ENCODE measurements at places on chromosomes 7 and 10.

DNA sequence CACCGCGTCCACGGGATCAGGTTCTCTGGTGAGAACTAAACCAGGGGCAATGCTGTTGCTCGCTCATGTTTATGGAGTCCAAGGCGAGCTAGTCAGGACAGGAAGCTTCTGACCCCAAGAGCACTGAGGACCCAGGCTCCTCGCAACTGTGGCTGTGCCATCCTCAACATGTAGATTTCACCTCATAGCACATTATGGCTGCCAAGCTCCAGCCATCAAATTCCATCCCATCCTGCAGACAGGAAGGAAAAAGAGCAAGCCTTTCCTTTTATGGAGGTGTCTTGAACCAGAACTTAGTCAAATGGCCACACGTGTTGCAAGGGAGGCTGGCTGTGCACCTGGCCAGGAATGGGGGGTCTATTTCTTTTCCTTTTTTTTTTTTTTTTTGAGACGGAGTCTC is 16.1 kb upstream of the NKX6-2 start:
- no peak for DNase-seq

- peak; percentile 1 for DNase-seq
Measured at GRCh38 chr10:124565565-124566221, 104.1 kb downstream of the LHPP start.

DNA sequence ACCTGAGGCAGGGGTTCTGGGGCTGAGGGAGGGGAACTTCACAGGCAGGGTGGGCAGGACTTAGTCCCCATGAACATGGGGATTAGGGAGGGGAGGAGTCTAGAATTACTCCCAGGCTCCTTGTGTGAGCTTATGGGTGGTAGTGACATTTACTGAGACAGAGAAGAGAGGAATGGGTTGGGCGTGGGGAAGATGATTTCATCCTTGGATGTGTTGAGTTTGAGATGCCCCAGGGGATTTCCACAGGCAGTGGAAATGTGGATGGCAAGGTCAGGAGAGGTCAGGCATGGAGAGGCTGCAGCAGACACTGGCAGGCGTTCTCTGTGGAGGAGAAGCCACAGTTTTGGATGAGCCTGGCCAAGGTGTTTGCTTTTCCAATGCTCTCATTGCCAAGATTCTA is 26.4 kb upstream of the GSDME start:
- no peak for DNase-seq

DNA sequence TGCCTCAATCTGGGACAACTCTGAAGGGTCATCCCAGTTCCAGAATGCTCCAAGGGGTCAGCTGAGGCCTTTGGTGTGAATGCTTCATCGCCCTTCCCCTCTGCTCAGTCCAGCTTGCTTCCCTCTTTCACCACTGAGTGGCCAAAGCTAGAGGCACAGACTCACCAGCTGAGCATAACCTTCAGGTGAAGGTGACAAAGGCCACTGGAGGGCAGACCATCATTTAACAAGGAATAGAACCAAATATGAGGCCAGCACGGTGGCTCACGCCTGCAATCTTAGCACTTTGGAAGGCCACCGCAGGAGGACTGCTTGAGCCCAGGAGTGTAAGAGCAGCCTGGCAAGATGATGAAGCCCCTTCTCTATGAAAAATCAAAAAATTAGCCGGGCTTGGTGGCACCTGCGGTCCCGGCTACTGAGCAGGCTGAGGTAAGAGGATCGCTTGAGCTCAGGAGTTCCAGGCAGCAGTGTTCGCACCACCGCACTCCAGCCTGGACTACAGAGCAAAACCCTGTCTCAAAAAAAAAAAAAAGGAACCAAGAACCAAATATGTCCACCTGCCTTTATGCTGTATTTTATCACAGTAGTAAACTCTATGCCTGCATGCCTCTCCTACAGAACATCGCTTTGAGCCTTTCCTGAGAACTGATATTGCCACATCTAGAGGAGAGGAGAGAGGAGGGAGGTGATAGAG is 13.4 kb downstream of the PRKAG2 start:
- DNase-seq = no peak

GRCh38 chr7:154862153-154862791 is 140.7 kb downstream of the PAXIP1 start:
- no peak for DNase-seq

- DNase-seq = no peak
Measured at GRCh38 chr10:52599551-52600200, 172.9 kb downstream of the MBL2 start.

DNA sequence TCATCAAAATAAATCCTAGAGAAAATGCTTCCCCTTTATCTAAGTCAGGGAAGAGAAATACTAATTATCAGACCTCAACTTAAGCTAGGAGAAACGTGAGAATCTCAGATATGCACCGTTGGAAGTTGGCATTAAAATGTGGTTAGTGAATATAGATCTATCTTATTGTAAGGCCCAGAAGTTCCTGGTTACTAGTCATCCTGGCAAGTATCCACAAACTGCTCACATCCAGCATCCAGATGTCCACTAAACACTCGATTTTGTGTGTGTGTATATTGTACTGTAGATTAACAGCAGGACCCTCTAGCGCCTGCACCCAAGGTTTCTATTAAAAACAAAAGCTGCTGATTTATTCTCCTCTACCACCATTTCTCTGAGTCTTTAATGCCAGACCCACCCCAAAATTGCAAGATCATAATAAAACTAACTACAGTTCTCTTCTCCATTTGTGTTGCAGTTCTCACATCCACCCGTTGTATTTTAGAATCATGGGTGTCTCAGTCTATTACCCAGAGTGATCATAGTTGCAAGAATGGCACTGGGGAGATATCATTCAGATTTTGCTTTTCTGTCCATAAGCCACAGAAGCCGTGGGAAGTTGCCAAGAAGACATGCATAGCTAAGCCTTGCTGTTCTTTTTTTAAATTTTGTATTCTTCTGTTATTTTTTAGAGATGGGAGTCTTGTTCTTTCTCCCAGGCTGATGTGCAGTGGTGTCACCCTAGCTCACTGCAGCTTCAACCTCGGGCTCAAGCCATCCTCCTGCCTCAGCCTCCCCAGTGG is 165.4 kb downstream of the KIAA1217 start:
- DNase-seq = no peak

GRCh38 chr10:30158325-30158960 is 99.1 kb upstream of the JCAD start:
- DNase-seq = no peak

- DNase-seq = no peak
Measured at GRCh38 chr10:27792216-27792615, 46.6 kb upstream of the MKX start.

DNA sequence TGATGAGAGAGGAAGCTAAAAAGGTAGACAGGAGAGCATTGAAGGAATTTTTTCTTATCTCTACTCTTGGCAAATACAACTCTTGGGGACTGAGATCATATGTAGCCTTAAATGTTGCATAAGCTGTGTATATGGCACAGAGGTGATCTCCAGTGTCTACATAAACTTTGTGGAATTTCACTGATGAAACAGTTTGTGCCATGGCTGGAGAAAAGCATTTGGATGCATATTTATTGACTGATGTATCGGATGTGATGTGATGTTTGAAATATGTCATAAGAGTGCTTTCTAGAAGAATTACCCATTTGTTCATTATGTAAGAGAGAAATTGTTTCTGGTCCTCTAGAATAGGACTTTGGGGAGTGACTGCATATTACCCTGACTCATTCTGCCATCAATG is 244.9 kb upstream of the LRRTM3 start:
- no peak for DNase-seq

GRCh38 chr7:490461-491291 is 29.0 kb downstream of the PDGFA start:
- DNase-seq = no peak

DNA sequence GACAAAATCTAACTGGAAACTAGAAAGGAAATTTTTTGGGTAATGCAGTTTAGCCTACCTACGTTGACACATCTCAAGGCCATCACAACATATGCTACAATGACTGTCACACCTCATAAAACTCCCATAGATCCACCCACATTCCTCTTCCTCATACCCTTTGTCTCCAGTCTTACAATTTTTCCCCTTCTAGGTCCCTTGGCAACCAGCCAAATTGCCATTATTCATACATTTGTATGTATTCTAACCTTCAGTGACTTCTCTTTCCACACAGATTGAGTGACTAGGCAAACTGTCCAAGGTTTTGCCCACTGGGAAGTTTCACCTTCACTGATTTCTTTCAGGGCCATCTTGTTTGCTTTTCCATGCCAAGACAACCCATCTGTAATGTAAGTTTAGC is 100.5 kb upstream of the TPK1 start:
- DNase-seq = no peak

DNA sequence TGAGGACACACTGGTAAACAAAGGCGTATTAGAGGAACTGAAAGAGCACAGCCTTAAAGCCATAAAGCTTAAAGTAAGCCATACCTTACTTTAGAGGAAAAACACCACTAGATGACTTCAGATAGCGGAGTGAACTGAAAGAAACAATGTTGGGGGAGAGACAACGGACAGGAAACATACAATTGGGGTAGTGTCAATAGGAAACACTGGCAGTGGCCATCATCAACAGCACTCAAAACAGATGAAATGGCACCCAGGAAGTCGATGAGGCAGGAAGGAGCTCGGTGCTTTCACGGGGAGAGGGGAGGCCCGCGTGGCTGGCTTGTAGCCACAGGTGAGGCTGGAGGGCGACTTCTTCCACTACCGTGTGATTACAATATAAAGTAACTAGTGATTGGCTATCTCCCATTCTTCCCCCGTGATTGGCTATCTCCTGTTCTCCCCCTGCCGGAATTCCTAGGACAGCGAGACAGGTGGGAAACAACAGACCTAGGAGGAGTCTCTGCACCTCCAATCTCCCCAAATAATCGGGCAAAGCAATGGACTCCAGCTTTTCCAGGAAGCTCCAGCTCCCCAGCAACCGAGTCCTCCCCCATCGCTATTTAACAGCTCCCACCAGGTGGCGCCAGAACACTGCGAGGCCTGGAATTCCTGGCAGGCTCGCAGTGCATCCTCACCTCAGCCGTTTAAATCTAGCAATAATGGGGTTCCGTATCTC is 2.4 kb upstream of the TAS2R38 start:
- DNase-seq = peak; percentile 65

DNA sequence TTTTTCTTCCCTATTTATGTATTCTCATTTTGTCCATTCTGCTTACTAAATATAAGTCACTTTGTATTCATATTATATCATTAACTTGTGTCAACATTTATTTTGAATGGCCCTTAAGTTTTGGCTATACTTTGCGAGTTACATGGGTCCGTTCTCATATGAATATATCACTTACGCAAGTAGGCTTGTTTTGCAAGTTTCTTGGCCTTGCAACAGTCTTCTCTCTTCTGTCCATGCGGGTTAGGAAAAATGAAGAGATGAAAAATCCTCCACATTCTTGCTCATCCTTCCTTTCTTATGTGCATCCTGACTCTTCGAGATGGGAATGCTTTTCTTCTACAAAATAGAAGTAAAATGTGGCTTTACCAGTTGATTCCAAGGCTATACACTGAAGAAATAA is 82.8 kb downstream of the GPR158 start:
- no peak for DNase-seq

- DNase-seq = no peak
Measured at GRCh38 chr10:114869520-114869892, 47.9 kb downstream of the FHIP2A start.

DNA sequence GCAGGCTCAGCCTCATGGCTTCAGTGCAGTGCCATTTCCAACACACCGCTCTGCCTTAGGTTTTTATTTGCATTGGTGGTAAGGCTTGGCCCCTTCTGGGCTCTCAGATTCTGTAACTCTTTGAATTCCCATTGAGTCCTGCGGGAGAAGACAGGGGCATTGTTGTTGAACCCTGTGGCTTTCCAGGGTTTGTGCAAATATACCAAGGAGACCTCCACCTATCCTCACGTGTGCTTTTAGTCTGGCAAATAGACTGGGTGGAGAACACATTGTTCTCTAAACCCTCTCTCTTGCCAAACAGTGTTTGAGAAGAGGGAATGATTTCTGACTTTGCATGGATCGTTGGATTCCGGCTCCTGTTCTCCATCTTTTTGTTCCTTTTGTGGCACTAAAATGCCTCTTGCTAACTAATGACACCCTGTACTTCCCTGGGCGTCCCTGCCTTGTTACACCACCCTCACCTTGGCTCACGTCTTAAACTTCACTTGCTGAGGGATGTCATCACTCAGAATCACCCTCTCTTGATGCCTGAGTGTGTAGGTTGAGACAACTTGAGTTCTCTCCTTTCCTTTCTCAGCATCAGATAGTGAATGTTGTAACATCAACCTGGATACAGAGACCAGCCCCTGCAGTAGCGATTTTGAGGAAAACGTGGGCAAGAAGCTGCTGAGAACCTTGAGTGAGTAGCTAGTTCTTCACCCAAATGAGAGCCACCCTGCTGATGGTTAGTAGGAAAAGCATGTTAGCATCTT is 40.5 kb downstream of the GOT1 start:
- no peak for DNase-seq

DNA sequence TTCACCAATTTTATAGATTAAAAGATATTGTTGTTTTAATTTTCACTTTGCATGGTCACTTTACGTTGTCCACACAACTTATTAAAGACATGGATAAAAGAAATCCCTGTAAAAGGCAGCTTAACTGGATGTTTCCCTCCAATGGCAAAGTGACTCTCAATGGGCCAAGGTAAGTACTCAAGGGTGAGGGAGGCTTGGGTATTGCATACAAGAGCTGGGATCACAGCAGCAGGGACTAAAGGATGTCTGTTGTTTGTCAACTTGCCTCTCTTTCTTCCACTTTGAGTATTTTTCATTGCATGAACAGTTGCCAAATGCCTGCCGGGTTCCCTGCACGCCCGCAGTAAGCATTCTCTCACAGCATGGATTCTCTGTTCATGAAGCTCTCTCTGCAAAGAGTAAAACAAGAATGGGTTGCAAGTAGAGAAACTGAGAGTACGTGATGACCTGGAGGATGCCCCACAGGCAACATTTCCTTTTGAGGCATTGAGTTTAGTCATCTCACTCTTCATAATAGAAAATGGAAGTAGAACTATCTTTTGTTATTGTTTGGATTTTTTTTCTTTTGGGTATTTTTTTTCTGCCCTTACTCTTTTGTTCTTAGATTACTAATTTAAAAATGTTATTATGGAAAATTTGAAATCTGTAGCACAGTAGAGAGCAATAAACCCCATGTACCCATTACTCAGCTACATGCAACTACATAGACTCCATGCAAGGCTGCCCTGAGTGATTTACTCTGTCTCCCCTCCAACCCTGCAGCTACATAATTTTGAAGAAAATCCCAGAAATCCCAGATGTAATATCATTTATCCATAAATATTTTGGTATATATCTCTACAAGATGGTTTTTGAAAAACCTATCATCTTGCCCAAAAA is 26.3 kb downstream of the GPR141 start:
- no peak for DNase-seq

DNA sequence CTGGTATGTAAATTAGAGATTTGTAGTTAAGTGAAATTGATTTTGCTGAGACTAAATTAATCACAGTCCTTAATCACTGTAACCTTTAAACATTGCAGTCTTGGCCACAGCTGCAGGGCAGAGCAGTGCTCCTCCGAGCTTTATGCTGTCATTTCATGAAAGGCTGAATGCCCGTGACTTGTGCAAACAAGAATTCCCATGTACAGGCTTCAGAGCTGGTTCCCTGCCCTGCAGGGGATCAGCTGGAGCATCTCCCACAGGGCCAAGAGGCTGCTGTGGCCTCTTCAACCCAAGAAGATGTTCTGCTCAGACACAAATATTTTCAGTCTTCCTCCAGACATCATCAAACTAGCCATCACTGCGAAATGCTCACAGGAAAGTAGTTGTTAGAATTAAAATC is 419.1 kb downstream of the AUTS2 start:
- no peak for DNase-seq

- DNase-seq = no peak
Measured at GRCh38 chr10:69179089-69179742, 818 bp upstream of the SUPV3L1 start.

GRCh38 chr10:111506266-111507034 is 429.6 kb downstream of the ADRA2A start:
- DNase-seq = no peak
